AML-193 (cell line): ENCODE measurements at places on chromosomes 16 and 17.

- no peak for DNase-seq
Observed at GRCh38 chr16:4876646-4877379, 29.5 kb downstream of the UBN1 start.

DNA sequence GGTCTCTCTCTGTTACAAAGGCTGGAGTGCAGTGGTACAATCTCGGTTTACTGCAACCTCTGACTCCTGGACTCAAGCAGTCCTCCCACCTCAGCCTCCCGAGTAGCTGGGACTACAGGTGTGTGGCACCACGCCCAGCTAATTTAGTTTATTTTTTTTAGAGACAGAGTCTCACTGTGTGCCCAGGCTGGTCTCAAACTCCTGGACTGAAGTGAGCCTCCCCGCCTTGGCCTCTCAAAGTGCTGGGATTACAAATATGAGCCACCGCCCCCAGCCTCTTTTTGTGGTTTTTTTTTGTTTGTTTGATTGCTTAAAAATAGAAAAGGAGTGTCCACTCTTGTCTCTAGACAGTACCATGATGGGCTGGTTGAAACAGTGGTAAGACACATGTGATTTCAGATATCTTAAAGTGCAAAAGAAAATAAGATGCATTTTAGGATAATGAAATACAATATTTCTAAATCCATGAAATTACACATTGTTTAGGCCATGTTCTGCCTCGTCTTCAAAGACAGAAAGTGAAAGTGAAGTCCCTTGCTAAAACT is 27.4 kb downstream of the KIAA0513 start:
- no peak for DNase-seq

DNA sequence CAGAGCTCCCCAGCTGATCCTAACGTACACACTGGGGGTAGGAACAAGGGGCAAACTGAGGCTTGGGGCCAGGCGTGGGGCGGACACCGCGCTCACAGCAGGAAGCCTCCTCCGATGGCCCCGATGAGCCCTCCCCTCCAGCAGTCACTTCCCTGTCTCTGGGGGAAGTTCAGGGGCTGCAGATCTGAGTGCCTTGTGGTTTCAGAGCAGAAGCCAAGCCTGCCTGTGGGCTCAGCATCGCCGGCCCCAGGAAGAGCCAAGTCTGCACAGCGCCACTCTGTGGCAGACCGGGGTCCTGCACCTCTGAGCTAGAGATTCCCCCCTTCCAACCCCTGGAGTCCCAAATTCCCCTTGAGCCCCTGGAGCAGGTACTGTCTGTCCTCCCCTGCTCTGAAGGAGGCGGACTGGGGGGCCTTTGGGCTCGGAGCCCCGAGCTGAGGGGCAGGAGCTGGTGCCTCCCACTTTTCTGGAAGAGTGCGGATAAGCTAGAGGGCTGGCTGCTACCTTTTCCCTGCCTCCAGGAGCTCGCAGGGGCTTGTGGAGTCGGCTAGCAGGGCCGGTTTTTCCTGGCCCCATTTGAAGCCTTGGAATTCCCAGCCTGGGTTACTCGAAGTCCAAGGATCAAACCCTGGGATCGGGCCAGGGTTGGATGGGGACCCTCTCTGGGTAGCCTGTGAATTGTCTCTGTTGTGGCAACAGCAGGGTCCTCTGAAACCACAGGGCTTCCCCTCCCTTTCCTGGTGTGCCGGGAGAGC is 2.9 kb downstream of the GSE1 start:
- DNase-seq: peak; percentile 90

- no peak for DNase-seq
Observed at GRCh38 chr17:72158895-72159885, 38.4 kb downstream of the SOX9 start.

GRCh38 chr16:81071805-81072204 is 5.2 kb downstream of the C16orf46 start:
- no peak for DNase-seq

DNA sequence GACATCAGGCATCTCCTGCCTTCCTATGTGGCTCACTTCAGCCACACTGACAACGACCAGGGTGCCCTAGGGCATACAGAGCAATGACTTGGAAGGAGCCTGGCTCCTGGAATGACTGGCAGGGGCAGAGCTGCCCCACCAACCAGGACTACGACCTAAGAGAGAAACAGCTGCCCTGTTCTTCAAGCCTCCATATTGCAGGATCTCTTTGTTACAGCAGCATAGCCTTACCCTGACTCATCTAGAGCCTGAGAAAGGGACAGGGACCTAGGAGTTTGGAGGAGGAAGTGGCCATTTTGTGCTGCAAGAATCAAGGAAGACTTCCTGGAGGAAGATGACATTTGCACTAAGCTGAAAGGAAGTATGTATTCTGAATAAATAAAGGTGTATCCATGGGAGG is 49.6 kb downstream of the GSG1L start:
- DNase-seq: no peak

- no peak for DNase-seq
Observed at GRCh38 chr17:4537451-4538235, 17.5 kb downstream of the MYBBP1A start.

- no peak for DNase-seq
Observed at GRCh38 chr17:15926039-15926740, 18.7 kb upstream of the ADORA2B start.

- DNase-seq: no peak
Observed at GRCh38 chr16:47284999-47285398, 141.3 kb upstream of the NETO2 start.

- no peak for DNase-seq
Observed at GRCh38 chr16:54931120-54932014, 702 bp downstream of the IRX5 start.

GRCh38 chr16:11576427-11577289 is 10.1 kb downstream of the LITAF start:
- DNase-seq: no peak

GRCh38 chr16:1543085-1543896 is 9.8 kb downstream of the TMEM204 start:
- DNase-seq: peak; percentile 86

GRCh38 chr17:20852239-20852989 is 190.4 kb downstream of the USP22 start:
- DNase-seq: no peak

DNA sequence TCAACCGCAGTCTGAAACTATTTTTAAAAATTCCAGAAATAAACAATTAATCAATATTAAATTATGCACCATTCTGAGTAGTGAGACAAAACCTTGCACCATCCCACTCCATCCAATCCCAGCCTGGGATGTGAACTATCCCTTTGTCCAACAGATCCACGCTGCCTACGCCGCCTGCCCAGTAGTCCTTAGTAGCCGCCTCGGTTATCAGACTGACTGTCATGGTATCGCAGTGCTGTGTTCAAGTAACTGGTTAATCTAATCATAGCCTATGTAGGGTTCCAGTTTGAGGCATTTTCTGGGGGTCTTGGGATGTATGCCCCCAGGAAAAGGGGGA is 437.7 kb downstream of the HS3ST3B1 start:
- no peak for DNase-seq

GRCh38 chr16:51968749-51969148 is 578.2 kb downstream of the TOX3 start:
- DNase-seq: no peak

GRCh38 chr16:65657071-65657494 is 535.2 kb upstream of the CDH11 start:
- DNase-seq: no peak

- DNase-seq: no peak
Observed at GRCh38 chr17:57749701-57750100, 4.6 kb upstream of the CCDC182 start.

- no peak for DNase-seq
Observed at GRCh38 chr17:27993723-27994310, 48.7 kb upstream of the NLK start.
